ENCODE measurements at places on chromosomes 3 and 15. TPM values are rescaled to one million over a fixed set of nuclear protein-coding genes. Genes with fewer than 3 reads are reported as not detected.

GRCh38 chr3:112856537-112856936 is 9.9 kb upstream of the CD200R1L start:
- no peak for DNase-seq

DNA sequence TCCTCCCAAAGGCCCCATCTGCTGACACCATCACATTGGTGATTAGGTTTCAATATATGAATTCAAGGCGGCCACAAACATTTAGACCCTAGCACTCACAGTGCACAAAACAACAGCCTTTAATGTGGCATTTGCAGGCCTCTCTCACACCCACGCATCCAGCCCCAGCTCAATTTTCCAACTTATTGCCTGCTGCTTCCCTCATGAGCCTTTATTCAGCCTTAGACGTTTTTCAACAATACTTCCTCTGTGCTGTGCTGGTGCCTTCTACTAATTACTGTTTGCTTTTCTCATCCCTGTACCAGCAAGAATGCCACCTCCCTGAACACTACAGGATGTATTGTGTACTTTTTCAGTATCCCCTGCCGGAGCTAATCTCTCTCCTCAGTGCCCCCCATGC is 334.6 kb downstream of the GABRB3 start:
- no peak for DNase-seq

DNA sequence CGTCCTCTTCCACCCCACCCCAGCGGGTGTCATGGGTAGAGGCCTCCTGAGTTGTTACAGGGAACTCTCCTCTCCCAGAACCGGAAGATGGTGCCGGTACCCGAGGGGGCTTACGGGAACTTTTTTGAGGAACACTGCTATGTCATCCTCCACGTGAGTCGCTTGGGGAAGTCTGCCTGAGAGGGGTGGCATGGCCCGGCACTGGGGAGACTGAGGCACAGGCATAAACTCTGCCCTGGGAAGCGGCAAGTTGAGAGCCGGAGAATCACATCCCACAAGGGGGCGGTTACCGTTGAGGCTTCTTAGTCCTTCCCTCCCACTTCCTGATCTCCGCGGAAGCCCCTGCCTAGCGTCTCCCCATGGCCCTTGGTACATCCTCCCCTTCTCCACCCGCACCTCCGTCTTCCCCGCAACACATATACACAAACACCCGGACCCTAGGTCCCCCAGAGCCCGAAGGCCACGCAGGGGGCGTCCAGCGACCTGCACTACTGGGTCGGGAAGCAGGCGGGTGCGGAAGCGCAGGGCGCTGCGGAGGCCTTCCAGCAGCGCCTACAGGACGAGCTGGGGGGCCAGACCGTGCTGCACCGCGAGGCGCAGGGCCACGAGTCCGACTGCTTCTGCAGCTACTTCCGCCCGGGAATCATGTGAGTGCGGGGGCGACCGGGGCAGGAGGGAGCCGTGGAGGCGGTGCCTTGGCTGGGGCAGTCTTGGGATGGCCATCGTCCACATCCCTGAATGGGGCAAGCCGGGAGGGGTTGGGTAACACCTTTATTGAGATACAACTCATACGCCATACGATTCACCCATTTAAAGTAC is 3.4 kb downstream of the VILL start:
- DNase-seq, result no peak

DNA sequence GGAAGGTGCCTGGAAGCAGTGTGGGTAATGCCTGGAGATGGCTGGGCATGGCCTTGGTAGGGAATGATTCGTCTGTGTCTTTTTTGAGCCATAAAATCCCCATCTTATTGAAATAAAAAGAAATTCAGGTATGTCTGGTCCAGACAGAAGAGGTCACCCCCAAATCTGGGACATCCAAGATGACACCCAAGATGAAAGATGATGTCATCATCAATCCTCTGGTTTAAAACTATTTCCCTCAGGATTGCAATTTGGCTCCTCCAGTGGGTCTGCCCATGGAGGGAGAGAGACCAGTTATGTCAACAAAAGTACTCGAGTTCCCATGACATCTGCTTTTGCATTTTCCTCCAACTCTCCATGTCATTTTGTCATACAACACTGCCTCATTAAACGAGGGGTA is 16.7 kb upstream of the CCR9 start:
- no peak for DNase-seq

Gene REC114
- not detected for total RNA-seq

DNA sequence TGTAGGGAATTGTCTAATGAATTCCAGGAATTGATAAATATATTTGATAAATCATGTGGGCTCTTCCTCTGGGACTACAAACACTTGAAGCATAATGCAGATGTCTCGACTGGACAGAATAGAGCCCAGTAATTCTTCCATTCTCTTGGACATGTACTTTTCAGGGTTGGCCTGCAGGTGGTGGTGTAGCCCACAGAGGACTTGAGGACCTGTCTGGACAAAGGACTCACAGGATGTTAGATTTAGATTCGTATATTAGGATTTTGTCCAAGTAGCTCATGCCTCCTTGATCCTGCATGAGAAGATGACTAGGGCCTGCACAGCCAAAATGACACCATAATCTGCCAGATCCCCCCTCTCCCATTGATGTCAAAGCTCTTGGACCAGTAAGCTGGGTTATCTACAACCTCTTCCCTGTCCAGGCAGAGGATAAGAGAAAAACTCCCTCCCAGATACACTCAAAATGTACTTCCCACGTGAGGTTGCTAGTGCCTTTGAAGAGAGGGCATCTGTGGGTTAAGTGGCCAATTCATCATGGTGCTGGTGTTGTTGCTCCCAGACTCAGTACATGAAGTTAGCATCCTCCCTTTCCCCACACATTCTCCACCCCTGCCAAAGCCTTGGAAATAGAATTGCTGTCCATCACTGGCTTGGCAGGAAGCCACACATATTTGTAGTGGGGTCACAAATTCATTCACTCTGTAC is 88.6 kb upstream of the ZNF280D start:
- DNase-seq, result no peak

DNA sequence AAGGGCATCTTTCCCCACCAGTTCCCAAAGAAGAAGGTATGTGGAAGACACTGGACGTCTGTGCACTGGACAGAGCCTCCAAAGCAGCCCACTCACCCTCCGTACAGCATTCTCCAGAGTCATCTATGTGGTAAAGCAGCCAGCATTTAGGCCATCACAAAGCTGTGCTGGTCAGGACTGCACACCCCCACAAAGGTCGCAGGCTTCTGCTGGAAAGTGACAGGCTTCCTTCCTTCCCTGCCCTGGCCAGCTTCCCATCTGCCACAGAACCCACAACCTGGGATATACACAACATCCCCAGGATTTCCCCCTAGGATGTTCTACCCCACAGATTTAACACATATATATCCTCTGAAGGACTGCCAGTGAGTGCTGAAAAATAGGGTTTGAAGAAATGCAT is 64.6 kb upstream of the GALNT15 start:
- no peak for DNase-seq

Gene PRR20G
- not detected for total RNA-seq

GRCh38 chr3:50525987-50526386 is 22.6 kb upstream of the CACNA2D2 start:
- no peak for DNase-seq

- DNase-seq, result no peak
Measured at GRCh38 chr3:50573566-50574443, 4.5 kb downstream of the HEMK1 start.

Gene SCN5A
- total RNA-seq, result 0.38 TPM

- no peak for DNase-seq
Measured at GRCh38 chr3:185995352-185995751, 57.5 kb upstream of the TRA2B start.

GRCh38 chr15:69323893-69324430 is 25.2 kb downstream of the PAQR5 start:
- no peak for DNase-seq

DNA sequence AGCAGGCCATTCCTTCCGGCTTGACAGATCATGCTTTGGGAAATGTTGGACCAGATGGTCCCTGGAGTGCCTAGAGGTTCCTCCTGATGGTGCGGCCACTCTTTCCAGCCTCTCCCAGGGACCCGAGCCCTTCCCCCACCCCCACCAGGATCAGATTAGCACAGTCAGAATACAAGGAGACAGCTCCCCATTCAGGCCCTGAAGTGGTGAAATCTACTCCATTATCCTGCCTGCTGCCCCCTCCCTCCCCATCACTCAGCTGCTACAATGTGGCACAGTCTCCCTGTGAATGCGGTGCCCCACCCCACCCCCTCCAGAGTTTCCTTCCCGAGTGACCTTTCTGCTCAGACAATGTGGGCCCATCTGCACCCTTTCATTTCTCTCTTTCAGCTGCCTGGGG is 29.4 kb downstream of the RNU5B-1 start:
- DNase-seq, result no peak

Gene NANOGP8
- total RNA-seq, result not detected

- no peak for DNase-seq
Measured at GRCh38 chr15:66633041-66633937, 67.5 kb upstream of the LCTL start.

DNA sequence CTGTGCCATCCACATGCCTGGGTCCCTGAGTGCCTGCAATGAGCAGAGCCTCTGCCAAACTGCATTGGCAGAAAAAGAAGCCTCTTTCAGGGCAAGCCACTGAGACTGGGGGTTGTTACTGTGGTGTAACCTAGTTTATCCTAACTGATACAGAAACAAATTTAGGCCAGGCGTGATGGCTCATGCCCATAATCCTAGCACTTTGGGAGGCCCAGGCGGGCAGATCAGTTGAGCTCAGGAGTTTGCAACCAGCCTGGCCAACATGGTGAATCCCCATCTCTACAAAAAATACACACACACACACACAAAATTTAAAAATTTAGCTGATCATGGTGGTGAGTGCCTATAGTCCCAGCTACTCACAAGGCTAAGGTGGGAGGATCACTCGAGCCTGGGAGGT is 221.6 kb downstream of the TBC1D2B start:
- DNase-seq, result no peak

GRCh38 chr15:38814891-38815290 is 250.3 kb upstream of the RASGRP1 start:
- no peak for DNase-seq

DNA sequence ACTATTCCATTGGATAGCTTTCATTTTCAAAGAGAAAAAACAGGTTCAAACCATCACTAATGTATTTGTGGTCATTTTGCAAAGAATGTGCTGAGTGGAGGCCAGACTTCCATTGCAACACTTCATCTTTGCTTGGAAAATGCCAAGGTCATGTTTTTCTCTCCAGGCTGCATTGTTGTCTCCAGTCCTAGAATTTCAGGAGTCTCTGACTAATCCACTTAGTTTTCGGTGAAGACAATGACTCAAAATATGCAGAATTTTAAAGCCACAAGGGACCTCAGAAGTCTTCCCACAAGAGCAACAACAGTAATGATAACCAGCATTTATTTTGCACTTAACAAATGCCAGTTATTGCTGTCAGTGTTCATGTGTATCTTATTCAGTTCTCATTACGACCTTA is 277.0 kb downstream of the RYR3 start:
- no peak for DNase-seq

DNA sequence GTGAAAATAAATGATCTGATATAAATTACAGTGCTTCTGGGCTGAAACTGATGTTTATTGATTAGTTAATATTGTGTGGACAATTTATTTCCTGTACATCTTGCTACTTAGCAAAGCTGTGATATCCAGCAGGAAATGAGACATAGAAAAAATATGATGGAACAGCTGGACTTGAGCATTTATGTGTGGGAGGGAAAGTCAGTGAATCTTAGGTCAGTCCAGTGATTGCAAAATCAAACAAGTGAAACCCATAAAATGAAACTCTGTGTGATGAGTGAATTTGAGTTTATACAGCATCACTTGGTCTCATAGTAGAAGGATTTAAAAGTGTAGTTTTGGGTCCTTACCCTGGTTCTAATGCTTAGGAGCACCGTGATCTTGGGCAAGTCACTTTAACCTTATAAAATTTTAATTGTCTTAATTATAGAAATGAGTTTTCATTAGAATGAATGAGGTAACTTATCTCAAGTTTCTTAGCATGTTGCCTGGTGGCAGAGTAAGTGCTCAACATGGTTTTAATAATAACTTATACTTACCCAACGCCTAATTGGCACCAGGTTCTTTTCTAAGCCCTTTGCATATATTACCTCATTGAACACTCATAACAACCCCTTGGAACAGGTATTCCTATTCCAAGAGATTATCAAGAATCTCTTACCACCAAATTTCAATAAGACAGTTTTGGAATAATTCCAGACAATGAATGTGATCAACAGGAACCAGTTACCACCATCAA is 194.6 kb downstream of the ADAMTSL3 start:
- no peak for DNase-seq

DNA sequence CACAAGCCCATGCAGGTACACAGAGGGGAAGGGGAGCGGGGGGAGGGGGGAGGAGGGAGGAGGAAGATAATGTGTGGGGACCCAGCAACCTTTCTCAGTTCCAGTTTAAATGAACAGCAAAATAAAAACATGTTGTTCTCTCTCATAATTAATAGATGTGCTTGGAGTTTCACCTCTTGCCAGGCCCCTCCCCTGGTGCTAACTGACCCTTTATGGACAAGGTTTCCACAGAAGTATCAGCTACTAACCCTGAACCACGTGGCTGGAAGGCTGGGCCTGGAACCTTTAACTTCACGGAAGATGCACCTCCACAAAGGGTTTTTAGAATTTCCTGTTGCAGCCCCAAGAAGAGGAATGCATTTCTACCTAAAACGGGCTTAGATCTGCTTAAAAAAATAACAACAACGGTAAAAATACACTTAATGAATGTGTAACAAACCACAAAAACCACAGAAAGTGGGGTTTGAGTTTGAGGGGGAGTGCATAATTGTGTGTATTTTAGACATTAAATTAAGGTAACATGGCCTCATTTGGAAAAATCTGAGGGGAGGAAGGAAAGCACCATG is 14.8 kb upstream of the SMAD3 start:
- DNase-seq, result no peak

- DNase-seq, result no peak
Measured at GRCh38 chr15:52657338-52657737, 21.9 kb downstream of the ATOSA start.

- no peak for DNase-seq
Measured at GRCh38 chr3:188627652-188628051, 473.7 kb downstream of the LPP start.

Gene TLR9
- total RNA-seq, result 0.22 TPM

DNA sequence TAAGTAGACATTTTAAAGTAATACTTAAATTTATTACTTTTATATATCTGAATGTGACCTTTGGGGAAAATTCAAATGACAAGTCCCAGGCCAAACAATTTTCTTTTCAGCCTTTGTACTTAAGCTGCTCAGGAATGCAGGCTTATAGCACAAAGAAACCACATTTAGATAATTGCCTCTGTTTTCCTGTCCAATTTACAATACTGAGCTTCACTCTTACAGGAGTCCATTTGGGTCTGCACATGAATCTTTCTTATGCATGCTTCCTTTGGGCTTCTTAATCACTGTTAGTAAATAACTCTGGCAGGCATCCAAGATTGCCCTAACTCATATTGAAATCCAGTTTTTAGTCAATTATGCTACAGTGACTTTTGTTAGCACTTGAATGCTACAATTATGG is 459.4 kb upstream of the TGFBR2 start:
- no peak for DNase-seq

DNA sequence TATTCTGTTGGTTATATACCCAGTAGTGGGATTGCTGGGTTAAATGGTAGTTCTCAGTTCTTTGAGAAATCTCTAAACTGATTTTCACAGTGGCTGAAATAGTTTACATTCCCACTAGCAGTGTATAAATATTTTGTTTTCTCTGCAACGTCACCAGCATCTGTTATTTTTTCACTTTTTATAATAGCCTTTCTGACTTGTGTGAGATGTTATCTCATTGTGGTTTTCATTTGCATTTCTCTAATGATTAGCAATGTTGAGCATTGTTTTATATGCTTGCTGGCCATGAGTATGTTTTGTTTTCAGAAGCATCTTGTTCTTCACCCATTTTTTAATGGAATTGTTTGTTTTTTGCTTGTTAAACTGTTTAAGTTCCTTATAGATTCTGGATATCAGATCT is 612.7 kb upstream of the SGO1 start:
- DNase-seq, result no peak

All from type B pancreatic cell (in vitro differentiated cells).